Activated naive CD4-positive, alpha-beta T cell treated with anti-CD3 and anti-CD28 coated beads for 36 hours (primary cell): ENCODE measurements at places on chromosomes 13 and 19.

GRCh38 chr19:48737360-48737998 is 2.9 kb downstream of the RASIP1 start:
- DNase-seq: no peak

DNA sequence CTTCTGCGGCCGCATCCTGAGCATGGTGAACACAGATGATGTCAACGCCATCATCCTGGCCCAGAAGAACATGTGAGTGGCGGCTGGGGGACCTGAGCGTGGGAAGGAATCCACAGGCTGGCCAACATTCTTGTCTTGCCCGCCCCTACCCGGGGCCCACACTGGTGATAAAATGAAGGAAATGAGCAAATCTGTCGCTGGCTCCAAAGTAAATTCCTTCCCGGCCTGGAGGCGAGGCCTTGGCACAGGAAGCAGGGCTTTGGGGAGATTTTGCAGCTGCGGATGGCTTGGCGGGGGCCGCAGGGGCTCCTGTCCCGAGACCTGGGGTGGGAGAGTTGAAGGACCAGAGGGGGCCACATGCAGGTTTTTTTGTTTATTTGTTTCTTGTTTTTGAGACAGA is 4.4 kb downstream of the KXD1 start:
- no peak for DNase-seq

DNA sequence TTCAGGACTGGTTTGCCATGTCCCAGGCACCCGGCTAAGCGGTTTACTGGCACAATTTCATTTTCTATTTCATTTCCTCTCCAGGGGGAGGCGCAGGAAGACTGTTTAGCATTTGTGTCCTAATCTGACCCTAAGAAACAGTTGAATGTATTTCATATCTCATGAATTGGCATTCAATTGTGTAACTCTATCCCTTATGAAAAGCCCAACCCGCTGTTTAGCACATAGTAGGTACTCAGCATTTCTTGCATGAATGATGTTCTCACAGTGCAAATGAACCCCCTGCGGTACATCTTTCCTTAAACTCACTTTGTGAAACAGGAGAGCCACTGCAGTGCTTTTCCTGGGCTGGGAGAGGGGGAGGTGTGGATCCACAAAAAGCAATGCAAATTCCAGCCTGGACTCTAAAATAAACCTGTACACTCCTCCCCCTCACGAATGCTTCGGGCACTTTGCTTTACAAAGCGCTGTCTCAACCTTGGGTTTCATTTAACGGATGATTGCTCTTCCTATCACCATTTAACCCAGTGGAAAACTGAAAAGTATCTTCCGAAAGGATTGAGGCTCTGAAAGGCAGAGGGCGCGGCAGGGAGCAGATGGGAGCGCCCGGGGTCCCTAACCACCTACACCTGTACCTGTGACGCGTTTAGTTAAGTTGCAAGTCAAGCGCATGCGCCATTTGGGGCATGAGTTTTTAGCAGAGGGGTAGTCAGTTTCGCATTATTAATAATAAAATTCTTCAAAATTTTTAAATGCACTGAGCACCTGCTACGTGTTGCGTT is 1.2 kb upstream of the EEF2 start:
- DNase-seq: peak; percentile 81

GRCh38 chr19:42433503-42434260 is 6.5 kb upstream of the LIPE start:
- peak; percentile 83 for DNase-seq

DNA sequence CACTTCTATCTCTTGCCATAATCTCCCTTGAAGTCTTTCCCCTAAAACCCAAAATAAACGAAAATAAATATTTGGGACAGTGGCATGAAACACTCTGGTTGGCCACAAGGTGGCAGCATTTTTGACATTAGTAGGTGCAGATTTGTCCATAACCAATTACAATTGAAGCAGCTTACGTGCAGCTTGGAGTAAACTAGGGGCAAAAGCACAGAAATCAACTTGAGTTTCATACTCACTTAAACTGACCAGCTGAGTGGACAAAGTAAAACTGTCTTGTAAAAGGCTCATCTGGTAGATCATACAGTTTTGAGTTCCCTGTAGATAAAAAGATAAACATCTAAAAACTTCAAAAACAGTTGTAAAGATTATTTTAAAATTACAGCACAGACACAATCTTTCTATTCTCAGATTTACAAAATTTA is 18.8 kb downstream of the PDCD5 start:
- DNase-seq: peak; percentile 62

- DNase-seq: no peak
Observed at GRCh38 chr19:6010107-6010506, 32.2 kb upstream of the RANBP3 start.

DNA sequence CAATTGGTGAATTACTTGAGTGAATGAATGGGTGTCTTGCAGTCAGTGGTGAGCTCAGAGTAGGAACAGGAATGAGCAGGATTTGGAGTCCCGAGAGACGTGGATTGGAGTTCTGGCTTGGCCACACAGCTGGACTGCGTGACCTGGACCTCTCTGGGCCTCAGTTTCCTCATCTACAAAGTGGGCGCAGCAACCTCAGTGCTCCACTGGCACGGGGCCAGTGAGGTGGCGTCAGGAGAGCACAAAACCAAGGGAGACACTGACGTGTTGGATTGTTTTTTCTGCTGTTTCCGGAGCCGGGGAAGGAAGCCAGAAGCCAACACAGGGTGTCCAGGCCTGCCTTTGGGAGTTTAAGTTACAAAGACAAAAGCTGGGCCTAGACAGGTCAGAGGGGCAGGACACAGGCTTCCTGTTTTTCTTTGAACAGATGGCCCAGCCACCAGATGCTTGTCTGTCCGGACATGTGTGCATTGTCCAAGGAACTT is 6.5 kb upstream of the DOCK6 start:
- no peak for DNase-seq

DNA sequence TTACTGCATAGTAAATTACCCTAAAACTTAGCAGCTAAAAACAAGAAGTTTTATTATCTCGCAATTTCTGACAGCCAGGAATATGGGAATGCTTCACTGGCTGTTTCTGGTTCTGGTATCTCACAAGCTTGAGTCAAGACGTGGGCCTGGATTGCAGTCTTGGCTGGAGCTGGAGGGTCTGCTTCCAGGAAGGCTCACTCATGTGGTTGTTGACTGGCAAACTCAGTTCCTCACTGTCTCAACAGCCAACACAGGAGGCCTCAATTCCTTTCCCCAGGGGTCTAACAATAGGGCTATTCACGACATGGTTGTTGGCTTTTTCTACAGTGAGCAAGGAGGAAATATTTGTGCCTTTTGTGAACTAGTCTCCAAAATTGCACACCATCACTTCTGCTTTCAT is 146.3 kb downstream of the GPC5 start:
- no peak for DNase-seq

DNA sequence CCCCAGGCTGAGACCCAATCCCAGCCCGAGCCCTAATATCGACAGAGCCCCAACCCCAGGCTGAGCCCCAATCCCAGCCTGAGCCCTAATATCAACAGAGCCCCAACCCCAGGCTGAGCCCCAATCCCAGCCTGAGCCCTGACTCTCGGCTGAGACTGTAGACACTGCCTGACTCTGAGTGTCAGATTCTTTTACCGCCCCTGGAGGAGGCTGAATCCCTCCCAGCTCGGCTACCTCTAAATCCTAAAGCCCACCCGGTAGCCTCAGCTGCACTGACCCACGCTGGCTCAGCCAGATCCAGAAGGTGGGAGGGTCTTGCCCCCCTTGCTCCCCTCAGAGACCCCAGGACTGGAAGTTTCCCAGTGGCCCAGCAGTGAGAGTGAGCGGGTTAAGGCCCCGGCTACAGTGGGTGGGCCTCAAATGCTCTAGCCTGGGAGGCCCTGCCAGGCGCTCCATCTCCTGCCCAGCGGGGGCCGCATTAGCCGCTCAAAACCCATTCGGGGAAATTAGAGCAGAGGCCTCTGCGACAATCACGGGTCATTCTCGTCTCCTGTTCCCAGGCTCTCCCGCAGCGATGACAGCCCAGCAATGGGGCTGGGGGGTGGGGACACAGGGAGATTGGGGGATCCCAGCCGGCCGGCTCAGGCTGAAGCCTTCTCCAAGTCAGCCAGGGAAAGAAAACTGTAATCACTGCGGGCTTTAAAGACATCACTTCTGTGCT is 43.8 kb downstream of the ZNRF4 start:
- DNase-seq: no peak

DNA sequence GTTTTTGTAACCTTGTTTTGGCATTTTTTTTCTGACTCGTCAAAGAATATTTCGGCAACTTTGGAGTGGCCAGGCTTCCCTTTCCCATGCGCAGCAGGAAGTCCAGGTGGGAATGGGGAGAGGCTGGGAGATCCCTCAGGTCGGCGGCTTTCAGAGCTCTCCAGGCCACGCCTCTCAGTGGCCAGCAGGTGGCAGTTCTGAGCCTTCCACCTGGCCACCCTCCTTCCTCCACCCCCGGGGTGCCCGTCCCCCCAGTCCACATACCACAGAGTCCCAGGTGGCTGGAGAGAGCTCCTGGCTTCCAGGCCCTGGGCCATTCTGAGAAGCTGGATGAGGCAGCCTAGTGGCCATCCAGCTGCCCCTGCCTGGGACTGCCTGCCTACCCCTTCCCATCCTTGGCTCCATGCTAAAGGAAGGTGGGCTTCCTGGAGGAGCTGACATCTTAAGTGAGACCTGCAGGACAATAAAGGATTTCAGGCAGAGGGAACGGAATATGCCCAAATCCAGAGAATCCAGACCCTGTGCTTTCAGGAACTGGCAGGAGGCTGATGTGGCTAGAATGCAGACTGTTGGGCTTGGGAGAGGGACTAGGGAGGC is 46.3 kb downstream of the CCNE1 start:
- peak; percentile 58 for DNase-seq

- no peak for DNase-seq
Observed at GRCh38 chr13:25149711-25150110, 22.4 kb downstream of the AMER2 start.

DNA sequence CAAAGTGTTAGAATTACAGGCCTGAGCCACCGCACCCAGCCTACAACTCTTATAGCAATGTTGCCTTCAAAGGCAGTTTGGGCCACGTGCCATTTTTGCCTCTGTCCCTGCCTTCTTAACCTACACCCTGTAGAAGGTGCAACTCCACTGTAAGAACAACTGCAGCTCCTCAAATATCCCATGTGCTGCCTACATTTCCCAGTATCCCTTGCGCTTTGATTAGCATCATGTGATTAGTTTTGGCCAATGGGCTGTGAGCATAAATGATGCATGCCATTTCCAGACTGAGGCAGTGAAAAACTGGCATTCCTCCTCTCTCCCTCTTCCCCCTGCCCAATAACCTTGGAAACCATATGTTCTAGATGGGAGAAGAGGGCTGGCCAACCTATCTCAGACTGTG is 75.2 kb upstream of the MRI1 start:
- peak; percentile 11 for DNase-seq

GRCh38 chr13:113935001-113935844 is 38.7 kb downstream of the C13orf46 start:
- no peak for DNase-seq

- no peak for DNase-seq
Observed at GRCh38 chr19:51651216-51651846, 4.7 kb upstream of the SIGLEC14 start.

- DNase-seq: no peak
Observed at GRCh38 chr13:43058831-43059230, 35.4 kb downstream of the DNAJC15 start.

DNA sequence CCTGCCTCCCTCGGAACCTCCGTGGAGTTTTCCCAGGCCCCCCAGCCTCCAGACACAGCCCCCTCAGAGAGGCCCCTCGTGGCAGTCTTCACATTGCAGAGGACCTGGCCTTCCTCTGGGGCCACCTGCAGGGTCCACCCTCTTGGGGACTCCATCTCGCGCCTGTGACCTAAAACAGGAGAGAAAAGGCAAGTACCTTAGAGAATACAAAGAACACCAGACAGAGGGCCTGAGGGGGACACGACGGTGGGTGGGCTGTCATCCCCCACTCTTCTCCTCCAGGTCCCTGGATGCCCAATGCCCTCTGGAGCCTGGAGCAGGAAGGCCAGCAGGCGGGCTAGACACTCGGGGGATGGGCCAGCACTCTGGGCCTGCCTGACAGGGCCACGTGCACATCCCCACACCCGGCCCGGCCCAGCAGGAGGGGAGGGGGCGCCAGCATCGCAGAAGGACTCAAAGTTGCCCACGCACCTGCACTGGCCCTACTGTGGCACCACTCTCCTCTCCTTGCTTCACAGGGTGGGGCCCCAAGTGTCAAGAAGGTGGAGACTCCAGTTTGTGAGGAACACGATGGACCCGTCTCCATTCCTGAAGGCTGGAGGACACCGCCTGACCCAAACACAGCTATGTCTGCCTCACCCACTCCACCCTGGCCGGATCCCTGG is 4.3 kb upstream of the A1BG start:
- DNase-seq: no peak

GRCh38 chr13:92951273-92951890 is 275.2 kb upstream of the GPC6 start:
- no peak for DNase-seq

GRCh38 chr13:112229992-112230872 is 145.9 kb upstream of the SPACA7 start:
- no peak for DNase-seq

GRCh38 chr19:49451430-49452181 is at the start of gene PIH1D1:
Gene PIH1D1, minus strand, starts transcription at chr19:49451814. Its CDS starts 240 bp downstream, at chr19:49451574.
- peak; percentile 99 for DNase-seq

DNA sequence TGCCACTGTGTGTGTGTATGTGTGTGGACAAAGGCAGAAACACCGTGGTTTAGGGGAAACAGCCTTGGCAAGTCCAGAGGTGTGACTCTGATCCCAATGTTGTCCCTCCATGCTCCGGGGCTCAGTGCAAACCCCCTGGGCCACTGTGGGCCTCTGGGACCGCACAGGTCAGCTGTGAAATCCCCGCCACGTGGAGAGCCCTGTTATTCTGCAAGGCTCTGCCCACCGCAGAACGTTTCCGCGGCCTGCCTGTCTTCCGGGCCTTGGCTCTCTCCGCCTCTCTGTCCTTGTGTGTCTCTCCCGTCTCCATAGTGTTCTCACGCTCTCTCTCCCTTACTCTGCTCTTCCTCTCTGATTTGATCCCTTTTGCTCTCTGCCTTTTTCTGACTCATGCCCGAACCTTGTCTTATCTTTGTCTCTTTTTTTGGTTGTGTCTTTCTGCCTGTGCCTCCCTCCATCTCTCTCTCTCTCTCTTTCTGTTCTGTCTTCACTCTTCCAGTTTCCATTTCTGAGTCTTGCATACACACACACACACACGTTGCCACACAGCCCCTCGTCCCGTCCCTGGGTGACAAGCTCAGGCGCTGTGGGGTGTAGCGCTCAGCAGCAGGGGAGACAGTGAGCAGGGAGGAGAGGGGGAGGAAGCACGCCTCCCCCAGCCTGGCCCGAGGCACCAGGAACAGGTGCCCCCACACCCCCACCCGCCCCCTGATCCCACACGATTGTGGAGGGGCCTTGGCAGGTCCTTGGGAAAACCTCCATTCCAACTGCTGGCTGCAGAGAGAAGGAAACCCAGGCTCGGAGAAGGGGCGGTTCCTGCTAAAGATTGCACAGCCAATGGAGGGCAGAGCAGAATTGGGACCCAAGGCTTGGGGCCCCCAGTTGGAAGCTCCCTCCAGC is 3.0 kb downstream of the TTYH1 start:
- peak; percentile 53 for DNase-seq

- DNase-seq: no peak
Observed at GRCh38 chr13:98845742-98846141, 93.3 kb upstream of the SLC15A1 start.

GRCh38 chr13:57635541-57636085 is 4.1 kb downstream of the PCDH17 start:
- DNase-seq: no peak

- DNase-seq: no peak
Observed at GRCh38 chr19:23351806-23352205, 43.5 kb downstream of the ZNF91 start.
